ENCODE measurements at places on chromosomes 12 and 14. TPM values are rescaled to one million over a fixed set of nuclear protein-coding genes. Genes with fewer than 3 reads are reported as not detected.

MSRB3 gene
- total RNA-seq: 8.2 TPM

PSMD9 gene
- total RNA-seq: 55.5 TPM

CMA1 gene
- total RNA-seq: not detected

DPY19L2 gene
- not detected for total RNA-seq

KRT85 gene
- not detected for total RNA-seq

SIX1 gene
- 2.5 TPM for total RNA-seq

TAS2R31 gene
- 1.7 TPM for total RNA-seq

COQ5 gene
- total RNA-seq: 34.1 TPM

OR6C2 gene
- not detected for total RNA-seq

ZBTB1 gene
- total RNA-seq: 20.6 TPM

GPRC5D gene
- total RNA-seq: not detected

RILPL2 gene
- total RNA-seq: 2.3 TPM

CCDC91 gene
- total RNA-seq: 18.1 TPM

Measured in HCT116 (cell line).